Activated B cell treated with CpG ODN at 0.5 μM for 24 hours (primary cell): ENCODE measurements at places on chromosomes 2 and 18. TPM values are rescaled to one million over a fixed set of nuclear protein-coding genes. Genes with fewer than 3 reads are reported as not detected.

- no peak for DNase-seq
Observed at GRCh38 chr2:199307461-199307860, 150.3 kb downstream of the SATB2 start.

The HOXD10 gene
- not detected in 2 replicates for total RNA-seq

DNA sequence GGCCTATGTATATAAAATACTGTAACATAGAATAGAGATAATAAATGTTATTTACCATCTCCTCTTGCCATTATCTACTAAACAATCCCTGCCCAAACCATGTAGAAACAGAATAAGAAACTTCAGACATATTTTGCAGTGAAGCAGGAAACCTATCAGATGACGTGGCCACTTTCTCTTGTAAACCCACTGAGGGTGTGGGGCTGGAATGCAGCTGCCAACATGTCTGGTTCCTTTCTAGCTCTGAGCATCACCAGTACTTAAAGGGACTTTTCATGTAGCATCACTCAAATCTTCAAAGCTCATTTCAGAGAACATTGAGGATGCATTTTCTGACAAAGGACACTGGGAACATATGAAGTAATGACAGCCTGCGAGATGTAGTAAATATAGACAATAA, 251.8 kb downstream of the LPIN1 start:
- DNase-seq, result no peak

GRCh38 chr2:19818543-19818942, 83.2 kb downstream of the TTC32 start:
- no peak for DNase-seq

- DNase-seq, result no peak
Observed at GRCh38 chr2:199713746-199714145, 137.2 kb downstream of the FTCDNL1 start.

The FEZ2 gene
- total RNA-seq, result 24.8 and 30.3 TPM in 2 replicates

GRCh38 chr2:187838690-187839089, 284.5 kb upstream of the TFPI start:
- DNase-seq, result no peak

GRCh38 chr2:55837073-55837472, 86.5 kb downstream of the EFEMP1 start:
- no peak for DNase-seq

The DNAJC10 gene
- 119 and 132 TPM in 2 replicates for total RNA-seq

The TRIM54 gene
- total RNA-seq, result not detected in 2 replicates

- no peak for DNase-seq
Observed at GRCh38 chr2:224984637-224985036, 57.6 kb downstream of the DOCK10 start.

The REG3A gene
- not detected in 2 replicates for total RNA-seq

- no peak for DNase-seq
Observed at GRCh38 chr18:74662622-74663021, 65.0 kb downstream of the ZNF407 start.

The HJURP gene
- 1.0 and 1.5 TPM in 2 replicates for total RNA-seq

- no peak for DNase-seq
Observed at GRCh38 chr2:88942798-88943197, 251.3 kb downstream of the RPIA start.

GRCh38 chr2:236981701-236982485, 103.8 kb upstream of the COPS8 start:
- DNase-seq, result no peak

DNA sequence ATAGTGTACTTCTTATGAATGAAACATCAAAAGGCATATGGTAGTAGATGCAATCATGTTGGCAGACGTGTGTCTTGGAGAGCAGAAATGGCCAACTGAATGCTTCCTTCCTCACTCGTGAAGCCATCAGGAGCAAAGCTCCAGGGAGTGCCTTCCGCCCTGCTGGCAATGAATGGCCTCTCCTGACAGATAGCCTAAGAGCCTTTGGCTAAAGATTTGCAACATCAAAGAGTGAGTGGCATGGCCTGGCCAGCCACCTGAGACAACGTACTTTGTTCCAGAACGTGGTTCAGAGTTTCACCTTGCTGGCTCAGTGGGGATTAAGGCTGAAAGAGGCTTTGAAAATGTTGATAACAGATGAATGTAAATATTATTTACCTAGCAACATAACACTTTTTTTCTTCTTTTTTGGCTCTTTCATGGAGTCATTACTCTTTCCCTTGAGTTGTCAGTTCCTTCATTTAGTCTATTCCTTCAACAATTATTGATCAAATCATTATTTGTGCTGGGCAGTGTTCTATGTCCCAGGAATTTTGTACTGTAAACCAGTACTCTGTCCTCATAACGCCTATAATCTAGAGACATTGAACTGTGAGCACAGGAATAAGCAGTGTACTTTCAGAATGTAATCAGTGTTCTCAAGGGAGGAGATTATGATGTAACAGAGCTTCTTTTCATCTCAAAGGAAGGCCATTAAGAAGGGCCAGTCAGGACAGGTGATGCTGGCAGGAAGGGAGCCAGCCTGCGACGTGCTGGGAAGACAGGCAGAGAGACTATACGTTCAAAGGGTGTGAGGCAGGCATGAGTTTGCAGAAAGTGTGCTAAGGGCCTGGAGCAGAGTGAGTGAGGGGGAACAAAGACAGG, 59.4 kb upstream of the SH3RF3 start:
- DNase-seq, result no peak

GRCh38 chr2:30653847-30654246, 153.4 kb downstream of the CAPN13 start:
- DNase-seq, result no peak

DNA sequence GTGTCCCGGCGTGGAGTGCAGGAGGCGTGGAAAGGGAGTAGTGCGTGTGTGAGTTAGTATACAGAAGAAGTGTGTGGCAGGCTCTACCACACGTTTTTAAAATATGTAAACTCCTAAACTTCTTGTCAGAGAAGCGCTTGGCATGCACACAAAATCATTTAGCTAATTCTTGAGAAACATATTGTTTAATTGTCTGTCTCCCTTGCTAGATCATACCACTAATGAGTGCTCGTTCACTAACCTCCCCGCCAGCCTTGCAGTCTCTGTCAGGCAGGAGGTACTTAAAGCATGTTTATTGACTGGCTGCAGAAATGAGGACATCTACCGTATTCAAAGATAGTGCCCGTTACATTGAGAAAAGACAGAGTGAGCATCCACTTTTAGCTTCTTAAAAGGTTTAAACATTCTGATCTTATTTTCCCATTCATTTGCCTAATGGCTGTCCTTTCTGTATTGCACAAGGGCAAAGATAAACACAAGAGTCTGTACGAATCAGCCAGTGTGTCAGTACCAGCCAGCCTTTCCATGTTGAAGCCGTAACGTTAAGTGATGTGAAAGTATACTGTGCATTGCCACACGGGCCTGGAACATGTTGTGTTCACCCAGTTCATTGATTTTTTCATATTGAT, 41.4 kb downstream of the TRAPPC12 start:
- DNase-seq, result no peak

GRCh38 chr2:32951672-32952071, 4.9 kb downstream of the LTBP1 start:
- DNase-seq, result no peak

- no peak for DNase-seq
Observed at GRCh38 chr2:73982140-73982617, 2.5 kb upstream of the TET3 start.

GRCh38 chr18:58714259-58714658, 43.0 kb downstream of the MALT1 start:
- DNase-seq, result no peak

GRCh38 chr2:7672685-7673071, 755.5 kb downstream of the RNF144A start:
- DNase-seq, result no peak

The UGT1A8 gene
- total RNA-seq, result not detected in 2 replicates

DNA sequence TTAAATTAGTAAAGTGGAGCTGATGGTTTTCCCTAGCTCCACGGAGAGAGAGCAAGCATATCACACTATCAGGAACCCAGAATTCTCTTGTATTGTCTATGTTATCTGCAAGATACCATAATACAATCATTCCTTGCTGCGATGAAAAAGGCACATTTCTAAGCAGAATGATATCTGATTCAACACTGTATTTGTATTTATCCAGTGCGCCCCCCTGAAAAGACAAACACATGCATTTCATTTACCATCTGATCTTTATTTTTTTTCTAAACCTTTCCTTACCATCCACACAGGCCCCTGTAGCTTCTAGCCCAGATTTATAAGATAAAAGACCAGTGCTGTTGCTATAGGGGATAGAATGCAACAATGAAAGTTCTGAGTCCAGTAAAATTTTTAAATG, 420.6 kb downstream of the TDRD15 start:
- no peak for DNase-seq

The VIL1 gene
- total RNA-seq, result 0.07 TPM in 1 of 2 replicates, not detected in the other

- no peak for DNase-seq
Observed at GRCh38 chr18:42245137-42245536, 290.1 kb downstream of the PIK3C3 start.

DNA sequence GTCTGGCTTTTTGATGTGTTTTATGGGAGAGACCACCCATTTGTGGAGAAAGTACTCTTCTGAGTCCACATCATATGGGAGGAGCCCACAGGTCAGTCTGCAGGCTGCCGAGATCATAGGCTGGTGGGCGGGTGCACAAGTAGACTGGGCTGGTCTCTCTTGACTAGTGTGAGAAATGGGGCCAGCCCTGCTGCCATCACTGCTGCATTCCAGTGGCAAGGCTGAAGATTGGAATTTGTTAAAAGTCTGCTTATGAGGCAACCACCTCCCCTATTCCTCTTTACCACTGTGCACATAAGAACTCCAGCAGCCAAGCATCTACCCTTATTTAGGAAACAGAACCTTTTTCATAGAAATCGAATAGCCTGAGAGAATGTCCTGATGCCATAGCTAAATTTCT, 200.7 kb downstream of the DIS3L2 start:
- DNase-seq, result no peak

GRCh38 chr2:11517906-11518305, 15.9 kb upstream of the GREB1 start:
- DNase-seq, result no peak

DNA sequence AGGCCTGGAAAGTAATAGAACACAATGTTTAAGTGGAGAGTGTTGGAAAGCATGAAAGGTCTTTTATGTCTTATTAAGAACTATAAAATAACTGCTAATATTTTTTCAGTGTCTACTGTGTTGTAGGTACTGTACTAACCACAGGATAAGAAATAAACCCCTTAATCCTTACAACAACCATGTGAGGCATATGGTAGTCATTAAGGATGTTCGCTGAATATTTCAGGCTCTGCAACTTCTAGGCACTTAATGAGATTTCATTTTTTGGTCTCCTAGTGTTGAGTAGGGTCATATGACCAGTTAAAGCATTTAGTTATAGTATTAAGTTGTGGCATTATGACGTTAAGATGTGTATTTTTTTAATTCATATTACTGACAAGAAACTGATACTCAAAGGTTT, 346.6 kb upstream of the KCNH7 start:
- no peak for DNase-seq

DNA sequence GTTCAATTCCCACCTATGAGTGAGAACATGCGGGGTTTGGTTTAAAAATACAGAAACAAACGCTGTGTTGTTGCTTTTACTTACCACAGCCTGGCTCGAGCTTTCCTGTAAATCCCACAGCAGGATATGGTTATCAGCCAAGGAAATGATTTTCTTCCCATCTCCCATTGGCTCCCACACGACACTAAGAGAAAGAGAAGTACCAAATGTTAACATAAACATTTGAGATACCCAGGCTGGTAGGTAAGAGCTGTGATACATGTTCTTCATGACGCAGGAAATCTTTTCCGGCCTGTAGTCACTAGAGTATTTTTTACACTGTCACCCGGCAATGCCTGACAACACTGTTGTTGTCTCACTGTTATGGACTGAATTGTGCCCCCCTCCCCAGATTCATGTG, 163.6 kb downstream of the EIPR1 start:
- DNase-seq, result no peak

DNA sequence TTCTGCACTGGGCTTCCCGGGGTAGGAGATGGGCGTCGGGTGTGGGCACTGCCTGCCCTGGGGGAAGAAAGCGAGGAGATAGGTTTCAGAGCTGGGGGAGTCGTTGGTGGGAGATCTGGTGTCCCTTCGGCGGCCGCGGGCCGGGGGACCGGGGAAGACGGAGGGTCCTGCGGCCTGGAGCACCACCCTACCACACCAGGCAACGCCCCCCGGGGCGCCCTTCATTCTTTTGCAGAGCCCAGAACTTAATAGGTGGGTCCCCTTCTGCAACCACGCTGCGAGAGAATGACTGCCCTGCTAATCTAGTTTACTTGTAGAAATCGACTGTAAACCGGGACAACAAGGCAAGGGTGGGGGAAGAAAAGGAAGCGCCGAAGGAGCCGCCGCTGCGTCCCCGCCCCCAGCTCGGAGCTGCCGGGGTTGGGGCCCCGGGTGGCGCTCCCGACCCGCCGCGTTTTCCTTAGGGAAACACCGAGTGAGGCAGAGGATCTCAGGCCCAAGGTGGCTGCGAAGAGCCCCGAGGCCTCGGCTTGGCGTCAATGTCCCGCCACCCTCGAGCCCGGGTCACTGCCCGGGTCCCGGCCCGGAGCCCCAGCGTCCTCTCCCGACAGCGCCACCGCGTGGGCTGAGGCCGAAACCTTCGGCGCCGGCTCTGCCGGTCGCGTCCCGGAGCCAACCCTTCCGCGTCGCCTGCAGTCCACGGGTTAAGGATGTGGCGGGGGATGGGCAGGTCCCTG, 5.4 kb upstream of the SATB2 start:
- no peak for DNase-seq

GRCh38 chr2:85564144-85564563, 2.9 kb upstream of the GGCX start:
- DNase-seq, result no peak

GRCh38 chr18:56319953-56320352, 318.4 kb downstream of the TXNL1 start:
- no peak for DNase-seq

The SIX2 gene
- total RNA-seq, result not detected in 2 replicates

The DQX1 gene
- total RNA-seq, result 0.51 and 0.73 TPM in 2 replicates

The SLC4A5 gene
- 5.4 and 5.9 TPM in 2 replicates for total RNA-seq

DNA sequence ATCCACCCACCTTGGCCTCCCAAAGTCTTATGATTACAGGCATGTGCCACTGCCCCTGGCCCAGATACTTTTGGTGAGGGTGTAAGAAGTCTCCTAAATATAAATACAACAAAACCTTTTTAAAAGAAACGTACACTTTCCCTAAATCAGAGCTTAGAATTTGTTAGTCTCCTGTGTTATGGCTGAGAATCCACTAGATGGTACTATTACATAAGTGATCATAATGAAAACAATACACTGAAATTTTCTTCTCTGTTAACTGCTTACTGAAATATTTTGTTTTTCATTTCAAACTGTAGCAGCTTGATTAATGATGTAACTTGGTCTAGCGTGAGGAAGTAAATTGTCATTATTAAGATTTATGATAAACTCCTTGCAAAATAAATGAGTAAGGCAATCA, 74.8 kb upstream of the FAM98A start:
- DNase-seq, result no peak

The COL5A2 gene
- 0.13 and 0.24 TPM in 2 replicates for total RNA-seq

GRCh38 chr2:199042660-199043379, 414.9 kb downstream of the SATB2 start:
- DNase-seq, result no peak

GRCh38 chr2:86174445-86174844, 20.8 kb downstream of the IMMT start:
- no peak for DNase-seq

- no peak for DNase-seq
Observed at GRCh38 chr2:181241797-181242196, 215.4 kb upstream of the ITGA4 start.

DNA sequence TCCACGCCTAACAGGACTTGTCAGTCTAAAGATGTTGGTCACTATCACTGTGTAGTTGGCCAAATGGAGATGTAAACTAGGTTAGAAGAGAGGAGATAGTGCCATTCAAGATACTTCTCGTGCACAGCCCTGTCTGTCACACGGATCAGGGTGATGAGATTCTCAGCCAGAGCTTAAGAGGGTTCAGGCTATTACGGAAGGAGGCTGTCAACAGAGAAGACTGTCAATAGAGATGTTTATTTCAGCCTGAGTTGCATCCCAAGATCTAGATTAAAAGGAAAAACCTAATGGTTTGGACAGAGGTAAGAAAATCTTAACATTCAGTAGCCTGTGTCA, 83.4 kb downstream of the AAK1 start:
- no peak for DNase-seq
